ENCODE measurements at places on chromosomes 13 and 19.

DNA sequence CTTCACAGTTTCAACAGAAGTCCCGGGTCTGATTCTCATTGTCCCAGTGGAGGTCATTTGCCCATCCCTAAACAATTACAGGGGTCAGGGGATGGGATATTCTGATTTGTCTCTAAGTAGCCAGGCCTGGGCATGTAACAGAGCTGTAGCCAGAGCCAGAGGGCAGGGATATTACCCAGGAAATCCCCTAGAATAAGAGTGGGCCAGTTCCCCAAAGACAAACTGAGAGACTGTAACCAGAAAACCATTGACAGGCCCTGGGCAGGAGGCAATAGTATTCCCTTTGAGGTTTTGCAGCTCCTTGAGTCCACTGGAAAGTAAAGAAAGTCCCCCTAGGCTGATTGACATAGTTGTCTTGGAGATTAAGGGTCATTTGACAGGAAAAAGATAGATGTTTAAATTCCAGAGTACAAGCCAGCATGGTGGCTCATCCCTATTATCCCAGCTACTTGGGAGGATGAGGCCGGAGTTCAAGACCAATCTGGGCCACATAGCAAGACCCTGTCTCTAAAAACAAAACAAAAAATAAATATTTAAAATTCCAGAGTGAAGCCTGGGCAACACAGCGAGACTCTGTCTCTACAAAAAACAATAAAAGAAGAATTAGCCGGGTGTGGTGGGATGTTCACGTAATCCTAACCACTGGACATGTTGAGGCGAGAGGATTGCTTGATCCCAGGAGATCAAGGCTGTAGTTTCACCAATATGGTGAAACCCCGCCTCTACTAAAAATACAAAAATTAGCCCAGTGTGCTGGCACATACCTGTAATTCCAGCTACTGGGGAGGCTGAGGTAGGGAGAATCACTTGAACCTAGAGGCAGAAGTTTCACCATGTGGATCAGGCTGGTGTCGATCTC lies 1.9 kb upstream of the SDHAF1 start:
- DNase-seq, result no peak

- DNase-seq, result no peak
Observed at GRCh38 chr19:44875666-44876451, 15.2 kb upstream of the TOMM40 start.

- DNase-seq, result no peak
Observed at GRCh38 chr19:32032561-32032960, 312.8 kb upstream of the ZNF507 start.

DNA sequence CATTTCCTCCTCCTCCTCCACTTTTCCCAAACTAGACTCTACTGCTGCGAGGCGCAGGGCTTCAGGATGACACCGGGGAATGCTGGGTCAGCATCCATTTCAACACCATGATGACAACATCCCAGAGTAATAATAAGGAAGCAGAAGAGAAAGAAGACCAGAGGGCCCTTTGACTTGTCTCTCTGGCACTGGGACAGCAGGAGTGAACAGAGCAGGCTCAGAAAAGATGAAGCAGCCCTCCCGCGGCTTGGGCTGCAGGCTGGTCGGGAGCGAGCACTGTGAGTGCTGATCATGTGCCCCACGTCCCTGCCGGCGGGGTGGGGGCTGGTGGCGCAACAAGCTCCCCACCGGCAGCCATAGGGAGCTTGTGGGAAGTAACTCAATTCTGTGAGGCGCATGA lies 30.5 kb downstream of the RANBP3 start:
- DNase-seq, result no peak

DNA sequence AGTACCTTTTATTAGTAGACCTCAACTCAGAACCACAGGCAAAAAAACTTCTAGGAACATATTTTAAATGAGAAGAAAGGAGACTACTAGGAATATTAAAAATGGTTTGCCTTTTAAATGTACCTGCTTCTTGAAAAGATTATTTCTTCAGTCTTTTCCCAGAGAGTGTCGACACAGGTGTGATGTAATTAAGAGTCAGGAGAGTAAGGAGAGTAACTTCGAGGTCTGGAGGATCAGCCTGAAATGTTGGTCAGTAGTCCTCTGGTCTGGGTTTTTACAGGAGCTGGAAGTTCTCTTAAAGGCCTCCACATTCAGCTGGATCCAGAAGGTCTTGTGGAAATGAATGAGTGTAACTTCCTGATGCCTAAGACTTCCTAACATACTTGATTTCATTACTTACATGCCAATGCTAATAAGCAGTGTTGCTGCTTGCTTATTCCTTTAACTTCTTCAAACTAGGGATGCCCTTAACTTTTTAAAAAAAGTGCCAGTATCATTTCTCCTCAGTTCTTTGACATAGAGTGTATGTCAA lies at the start of gene KCTD4:
Gene KCTD4, minus strand, starts transcription at position 345 of the 532 bp plus-strand sequence. CDS start 6,478 bp downstream, outside the sequence.
- no peak for DNase-seq

DNA sequence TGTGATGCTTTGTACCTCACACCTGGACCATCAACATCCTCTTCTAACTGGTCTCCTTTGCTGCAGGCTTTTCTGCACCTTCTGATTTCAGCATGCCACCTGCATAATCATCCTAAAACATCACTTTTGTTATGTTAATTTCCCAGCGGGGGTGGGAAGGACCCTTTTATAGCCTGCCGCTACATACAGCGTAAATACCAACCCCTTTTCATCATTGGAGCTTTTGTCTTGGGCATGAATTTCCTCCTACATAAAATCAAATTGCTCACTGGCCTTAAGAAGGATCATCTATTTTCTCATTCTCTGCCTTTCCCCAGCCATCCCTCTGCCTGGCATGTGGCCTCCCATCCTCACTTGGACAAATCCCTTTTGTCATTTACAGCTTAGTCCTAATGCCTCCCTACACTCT lies 124.7 kb downstream of the RBM26 start:
- DNase-seq, result no peak

GRCh38 chr19:8342684-8343482 lies at the start of gene KANK3:
TSS of gene KANK3 (minus strand) at chr19:8343262. CDS start at chr19:8337828, 5,434 bp downstream.
- DNase-seq, result peak; percentile 95

DNA sequence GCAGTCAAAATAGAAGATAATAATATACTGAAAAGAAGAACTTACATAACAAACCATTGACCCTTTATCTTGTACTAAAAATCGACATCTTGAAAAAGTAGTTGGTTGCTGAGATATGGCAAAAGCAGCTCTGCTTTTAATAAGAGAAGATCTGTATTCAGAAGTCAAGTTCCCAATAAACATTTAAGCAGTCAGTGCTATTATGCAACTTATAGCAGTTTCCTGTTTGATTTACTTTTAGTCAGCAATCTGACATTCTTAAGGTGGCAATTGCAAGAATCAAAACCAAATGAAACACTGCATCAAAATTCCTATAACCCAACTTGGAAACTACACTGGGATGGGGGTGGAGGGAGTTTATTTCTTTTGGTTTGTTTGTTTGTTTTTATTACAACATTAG lies 165.5 kb downstream of the TBC1D4 start:
- DNase-seq, result no peak

- DNase-seq, result no peak
Observed at GRCh38 chr19:44817725-44818465, 9.0 kb downstream of the BCAM start.

Measured in activated naive CD8-positive, alpha-beta T cell treated with anti-CD3 and anti-CD28 coated beads for 36 hours (primary cell).